MG63 (cell line): ENCODE measurements at places on chromosomes 2 and 18.

DNA sequence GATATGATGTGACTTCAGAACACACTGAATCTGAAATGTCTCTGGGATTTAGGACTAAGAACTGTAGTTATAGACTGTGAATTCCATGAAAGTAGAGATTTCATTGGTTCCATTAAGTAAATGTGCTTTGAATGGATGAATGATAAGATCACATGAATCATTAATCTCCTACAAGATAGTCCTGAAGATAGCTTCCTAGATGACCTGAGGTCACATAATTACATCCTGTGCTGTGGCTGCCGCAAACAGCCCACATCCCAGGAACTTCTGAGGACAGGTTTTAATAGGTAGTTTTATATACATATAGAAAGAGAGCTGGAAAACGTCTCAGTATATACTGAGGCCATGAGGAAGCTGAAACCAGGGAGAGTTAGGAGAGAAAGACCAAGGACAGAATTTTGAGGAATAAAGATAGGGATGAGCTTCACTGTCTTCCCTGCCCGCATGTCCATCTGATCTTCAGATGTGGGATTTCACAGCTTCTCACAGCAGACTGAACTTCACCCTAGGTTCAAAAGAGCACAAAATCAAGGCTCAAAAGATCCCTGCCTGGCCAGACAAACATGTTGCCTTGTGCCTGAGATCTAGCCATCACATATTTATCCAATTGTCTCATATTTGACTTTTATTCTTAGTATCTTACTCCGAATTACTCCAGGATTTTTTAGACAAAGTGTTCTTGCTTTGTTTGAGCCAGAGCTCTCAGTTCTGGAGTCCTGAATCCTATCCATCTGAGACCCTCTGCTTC is 188.2 kb downstream of the IRS1 start:
- DNase-seq, result no peak

DNA sequence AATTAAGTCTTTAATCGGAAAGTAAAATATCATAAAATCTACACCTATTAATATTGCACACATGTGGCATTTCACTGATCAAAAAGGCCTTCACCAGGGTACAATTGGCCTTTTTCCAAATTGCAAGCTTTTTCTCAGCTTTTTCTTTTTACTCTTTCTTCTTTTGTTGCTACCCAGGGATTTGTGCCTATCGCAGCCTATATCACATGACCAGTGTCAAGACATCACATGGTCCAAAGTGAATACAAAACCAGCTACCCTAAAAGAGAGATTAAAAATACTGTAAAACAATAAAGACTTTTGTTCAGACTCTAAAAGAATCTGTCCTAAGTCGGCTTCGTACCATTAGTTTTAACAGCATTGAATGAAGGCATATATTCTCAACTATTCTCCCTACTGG is 15.0 kb upstream of the OTX1 start:
- no peak for DNase-seq

DNA sequence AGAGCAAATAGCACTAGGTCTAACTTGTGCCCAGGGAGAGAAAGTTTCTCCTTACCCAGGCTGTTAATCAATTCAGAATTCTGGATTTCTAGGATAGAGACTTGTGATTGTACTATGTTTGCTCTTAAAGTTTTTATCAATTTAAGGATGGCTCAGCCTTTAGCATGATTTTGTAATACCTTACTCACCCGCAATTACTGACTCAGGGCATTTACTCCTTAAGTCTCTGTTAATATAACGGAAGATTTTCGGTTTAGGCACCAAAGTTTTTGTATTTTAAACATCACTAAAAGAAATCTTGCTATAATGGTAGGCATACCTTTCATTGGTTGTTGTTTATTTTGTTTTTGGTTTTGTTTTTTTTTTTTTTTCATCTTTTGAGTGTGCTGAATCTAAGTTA is 358.2 kb downstream of the RBM43 start:
- DNase-seq, result no peak

DNA sequence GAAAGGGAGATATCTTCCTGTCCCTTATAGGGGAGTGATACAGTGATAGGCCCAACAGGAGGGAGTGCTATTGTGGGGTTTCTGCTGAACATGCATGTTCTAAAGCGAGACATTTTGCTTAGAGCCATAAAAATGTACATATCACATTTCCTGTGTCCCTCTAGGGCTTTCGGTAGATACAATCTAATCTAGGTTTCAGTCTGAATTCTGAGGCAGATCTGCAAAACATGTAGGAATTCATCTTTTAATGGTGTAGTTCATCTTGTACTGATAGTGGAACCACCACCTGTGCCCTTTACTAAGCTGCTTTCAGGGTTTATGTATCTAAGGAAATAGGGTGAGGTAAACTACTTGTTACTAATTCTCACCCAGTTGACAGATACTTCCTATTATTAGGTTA is 73.8 kb downstream of the SPTBN1 start:
- DNase-seq, result no peak

GRCh38 chr2:105407946-105408743 is 9.3 kb upstream of the FHL2 start:
- DNase-seq, result peak; percentile 60

GRCh38 chr2:204180649-204181048 is 244.1 kb downstream of the ICOS start:
- DNase-seq, result peak; percentile 52

DNA sequence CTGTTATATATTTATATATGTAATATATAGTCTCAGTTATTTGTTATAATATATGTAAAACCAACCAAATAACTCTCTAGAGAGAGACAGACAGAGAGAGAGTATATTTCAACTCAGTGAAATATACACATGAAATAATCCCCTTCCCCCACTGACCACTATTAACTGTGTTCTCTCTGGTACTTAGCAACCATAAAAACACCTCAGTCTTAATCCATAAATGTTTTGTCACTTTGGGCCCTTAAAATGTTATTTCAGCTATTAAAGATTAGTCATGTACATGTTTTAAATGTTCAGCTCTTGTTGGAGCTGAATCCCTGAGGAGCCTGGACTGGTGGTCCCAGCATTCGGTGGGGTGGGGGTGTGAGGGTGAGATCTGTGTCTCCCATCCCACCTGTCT is 122.2 kb upstream of the MAP3K20 start:
- no peak for DNase-seq

DNA sequence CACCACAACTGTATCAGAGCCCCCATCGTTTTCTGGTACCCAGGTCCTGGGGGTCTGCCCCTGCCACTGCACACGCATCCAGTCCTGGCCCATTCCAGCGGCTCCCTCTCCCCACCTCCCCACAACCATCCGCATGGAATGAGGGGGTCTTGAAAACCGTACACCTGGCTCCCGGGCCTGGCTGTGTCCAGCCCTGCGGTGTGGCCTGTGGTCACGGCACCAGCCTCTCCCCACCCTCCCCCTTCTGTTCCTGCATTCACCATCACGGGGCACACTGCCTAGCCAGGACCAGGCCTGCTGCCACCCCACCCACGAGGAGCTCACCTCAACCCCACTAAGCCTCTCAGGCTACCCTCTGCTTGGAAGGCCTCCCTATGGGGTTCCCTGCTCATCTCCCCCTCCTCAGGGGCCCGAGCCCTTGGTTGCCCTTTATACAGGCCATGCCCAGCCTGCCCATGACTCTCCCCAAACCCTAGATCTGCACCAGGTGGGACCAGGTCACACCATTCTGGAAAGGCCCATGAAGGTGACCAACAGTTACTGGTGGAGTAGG is 11.4 kb downstream of the GPR35 start:
- no peak for DNase-seq

- peak; percentile 70 for DNase-seq
Observed at GRCh38 chr18:59024829-59025228, 114.9 kb upstream of the SEC11C start.

DNA sequence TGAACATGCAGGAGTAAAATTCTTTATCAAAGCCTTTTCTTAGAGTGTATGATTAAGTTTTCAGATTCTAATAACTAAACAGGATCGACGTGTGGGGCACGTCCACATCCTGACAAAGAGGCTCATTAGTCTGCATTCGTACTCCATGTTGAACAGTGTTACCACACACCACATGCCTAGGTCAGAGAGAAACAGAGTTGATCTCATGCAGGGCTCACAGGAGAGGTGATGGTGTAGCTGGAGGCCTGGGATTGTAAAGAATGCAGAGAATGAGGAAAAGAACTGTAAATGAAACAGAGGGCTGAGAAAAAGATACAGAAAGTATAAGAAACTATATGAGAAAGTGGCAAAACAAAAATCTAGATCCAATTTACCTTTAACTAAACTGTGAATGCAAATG is 632.5 kb downstream of the BCL11A start:
- no peak for DNase-seq

GRCh38 chr18:41940506-41941215 is 14.4 kb upstream of the PIK3C3 start:
- DNase-seq, result no peak

DNA sequence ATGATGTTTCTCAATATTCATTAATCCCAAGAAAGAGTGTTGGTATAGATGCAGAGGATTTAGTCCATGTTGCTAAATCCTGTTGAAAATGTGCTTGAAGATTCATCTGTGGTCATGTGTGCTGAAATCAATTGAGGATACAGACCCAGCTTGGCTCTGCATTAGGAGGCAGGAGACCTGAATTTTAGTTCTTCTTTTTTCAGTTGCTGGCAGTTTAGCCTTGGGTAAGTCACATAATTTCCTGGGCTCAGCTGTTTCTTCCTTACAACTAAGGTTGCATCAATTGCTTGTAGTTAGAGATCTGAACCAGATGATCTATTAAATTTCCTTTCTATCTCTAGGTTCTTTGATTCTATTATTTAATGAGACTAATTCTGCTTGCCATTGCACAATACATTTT is 54.4 kb downstream of the SETBP1 start:
- DNase-seq, result no peak
